ENCODE measurements at places on chromosomes 16 and 17. TPM values are rescaled to one million over a fixed set of nuclear protein-coding genes. Genes with fewer than 3 reads are reported as not detected.

BOLA2 gene
- 10.2 TPM for total RNA-seq

KIF2B gene
- not detected for total RNA-seq

TOM1L1 gene
- 38.2 TPM for total RNA-seq

HOXB13 gene
- not detected for total RNA-seq

WFIKKN1 gene
- 0.33 TPM for total RNA-seq

SLC38A8 gene
- not detected for total RNA-seq

GRCh38 chr16:86680162-86680561 is 101.8 kb downstream of the FOXL1 start:
- H3K4me1 ChIP-seq: no peaks in the 10 kb centered on the region
- peak overlapping the region; percentile 58 for H3K27ac ChIP-seq
- peak; percentile 84 for DNase-seq
- no peak overlapping the region for H3K4me3 ChIP-seq

DNA sequence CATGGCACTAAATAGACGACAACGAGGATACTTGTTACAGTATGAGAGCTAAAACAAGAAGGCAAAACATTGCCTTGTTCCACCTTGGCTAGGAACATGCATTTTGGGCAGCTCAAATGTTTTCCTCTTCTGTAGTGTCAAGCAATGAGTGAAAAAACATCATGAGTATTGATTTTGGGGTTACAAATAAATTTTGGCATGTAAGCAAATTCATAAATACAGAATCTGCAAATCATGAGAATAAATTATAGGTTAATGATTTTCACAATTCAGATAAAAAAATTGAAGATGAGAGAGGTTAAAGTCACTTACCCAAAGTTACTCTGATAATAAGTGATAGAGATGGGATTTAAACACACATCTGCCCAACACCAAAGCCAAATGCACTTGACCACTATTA is 28.4 kb upstream of the NUFIP2 start:
- no peaks in the 10 kb centered on the region for H3K36me3 ChIP-seq
- H3K4me3 ChIP-seq: no peak overlapping the region
- no peak overlapping the region for H3K27ac ChIP-seq
- H3K27me3 ChIP-seq: no peaks in the 10 kb centered on the region

DNA sequence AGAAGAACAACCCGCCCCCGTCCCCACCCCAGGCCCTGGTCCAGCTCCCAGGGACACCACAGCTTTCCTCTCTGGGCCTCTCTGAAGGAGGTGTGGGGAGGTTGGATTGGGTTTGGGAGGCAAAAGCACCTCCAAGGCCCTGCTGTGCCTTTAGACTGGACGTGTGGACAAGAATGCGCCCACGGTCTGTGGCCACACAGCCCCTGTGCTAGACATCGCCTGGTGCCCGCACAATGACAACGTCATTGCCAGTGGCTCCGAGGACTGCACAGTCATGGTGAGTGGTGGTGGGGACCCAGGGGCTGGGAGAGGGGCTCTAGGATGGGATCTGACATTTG is 3.0 kb downstream of the CORO1A start:
- no peaks in the 10 kb centered on the region for H3K4me1 ChIP-seq
- no peak overlapping the region for H3K4me3 ChIP-seq
- no peak for DNase-seq

GRCh38 chr16:3152277-3152990 is 17.6 kb downstream of the ZNF213 start:
- H3K4me3 ChIP-seq: no peak overlapping the region
- H3K36me3 ChIP-seq: no peaks in the 10 kb centered on the region
- H3K27ac ChIP-seq: no peak overlapping the region
- H3K4me1 ChIP-seq: no peaks in the 10 kb centered on the region
- DNase-seq: peak; percentile 94

DNA sequence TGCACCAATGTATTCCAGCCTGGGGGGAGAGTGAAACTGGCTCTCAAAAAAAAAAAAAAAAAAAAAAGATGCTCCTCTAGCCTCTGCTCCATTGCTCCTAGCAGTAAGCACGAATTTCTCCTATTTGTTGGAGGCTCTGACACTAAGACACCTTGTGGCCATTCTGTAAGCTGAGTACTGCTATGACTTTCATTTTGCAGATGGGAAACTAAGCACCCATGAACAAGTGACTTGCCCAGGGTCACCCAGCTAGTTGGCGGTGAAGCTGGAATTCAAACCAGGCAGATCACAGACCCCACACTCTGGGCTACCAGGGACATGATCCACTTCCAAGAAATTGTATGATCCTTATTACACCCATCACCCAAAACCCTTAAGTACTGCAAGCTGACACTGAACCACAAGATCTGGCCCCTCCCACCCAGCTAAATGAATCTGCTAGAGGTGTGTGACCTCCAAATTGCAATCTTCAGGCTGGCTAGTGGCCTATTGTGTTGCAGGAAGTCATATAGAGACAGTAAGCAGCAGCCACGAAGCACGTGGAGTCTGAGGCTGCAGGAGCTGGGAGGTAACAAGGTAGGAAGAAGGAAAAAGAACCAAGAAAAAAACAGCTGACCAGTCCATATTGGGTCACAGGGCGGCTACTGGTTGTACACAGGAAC is 209.4 kb downstream of the XYLT1 start:
- H3K27ac ChIP-seq: no peak overlapping the region
- no peaks in the 10 kb centered on the region for H3K4me1 ChIP-seq
- H3K4me3 ChIP-seq: no peak overlapping the region
- H3K27me3 ChIP-seq: no peaks in the 10 kb centered on the region
- DNase-seq: no peak

DNA sequence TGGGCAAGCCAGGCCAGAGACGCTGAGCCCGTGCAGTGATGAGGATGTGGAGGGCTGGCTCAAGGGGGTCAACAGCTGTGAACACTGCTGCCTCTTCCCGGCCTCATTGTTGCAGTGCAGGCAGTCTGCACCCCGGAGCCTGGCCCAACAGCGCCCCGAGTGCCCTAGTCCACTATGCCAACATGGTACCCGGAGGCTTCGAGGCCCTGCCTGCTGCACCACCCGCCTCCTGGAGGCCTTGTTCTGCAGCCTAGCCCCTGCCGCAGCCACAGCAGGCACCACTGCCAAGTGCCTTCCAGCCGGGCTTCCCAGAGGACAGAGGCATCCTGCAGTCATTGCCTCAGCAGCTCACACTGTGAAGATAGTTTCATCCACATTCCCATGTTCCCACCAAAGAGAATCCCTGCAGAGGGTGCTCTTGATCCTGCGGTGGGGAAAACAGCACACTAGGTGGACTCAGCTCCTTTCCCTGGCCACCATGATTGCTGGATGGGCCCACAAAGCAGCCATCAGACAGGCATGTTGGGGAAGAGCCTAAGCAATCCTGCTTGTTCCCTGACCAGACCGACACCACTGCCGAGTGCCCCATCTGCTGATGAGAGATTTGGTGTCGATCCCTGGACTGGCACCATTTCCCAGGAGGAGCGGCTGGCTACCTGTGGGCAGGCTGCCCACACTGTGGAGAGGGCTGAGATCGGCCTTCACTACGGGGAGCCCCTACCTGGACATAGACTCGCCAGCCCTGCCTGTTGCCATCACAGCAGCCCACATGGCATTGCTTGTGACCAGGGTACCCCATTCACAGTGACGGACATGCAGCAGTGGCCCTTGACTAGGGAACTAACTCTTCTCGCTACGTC is 44.9 kb downstream of the USP22 start:
- H3K4me1 ChIP-seq: no peaks in the 10 kb centered on the region
- H3K27me3 ChIP-seq: no peaks in the 10 kb centered on the region
- H3K27ac ChIP-seq: no peak overlapping the region
- no peak for DNase-seq
- H3K36me3 ChIP-seq: peaks cover 3% of the 10 kb centered on the region

GRCh38 chr17:79924639-79924976 is 85.4 kb upstream of the CBX4 start:
- no peaks in the 10 kb centered on the region for H3K36me3 ChIP-seq
- no peak overlapping the region for H3K4me3 ChIP-seq
- H3K27me3 ChIP-seq: no peaks in the 10 kb centered on the region
- H3K27ac ChIP-seq: no peak overlapping the region

- H3K36me3 ChIP-seq: peaks cover 2% of the 10 kb centered on the region
- peaks cover 3% of the 10 kb centered on the region for H3K4me1 ChIP-seq
- no peaks in the 10 kb centered on the region for H3K27me3 ChIP-seq
These were observed 21.4 kb downstream of the WSB1 start for GRCh38 chr17:27315322-27315721.

- no peak overlapping the region for H3K4me3 ChIP-seq
- H3K27me3 ChIP-seq: no peaks in the 10 kb centered on the region
- no peaks in the 10 kb centered on the region for H3K36me3 ChIP-seq
- no peaks in the 10 kb centered on the region for H3K4me1 ChIP-seq
These were observed 16.5 kb downstream of the ANKRD11 start for GRCh38 chr16:89473791-89474414.

- no peak overlapping the region for H3K27ac ChIP-seq
- H3K36me3 ChIP-seq: peaks cover 4% of the 10 kb centered on the region
- no peak overlapping the region for H3K4me3 ChIP-seq
- DNase-seq: no peak
These were observed 56.1 kb downstream of the ESRP2 start for GRCh38 chr16:68179855-68180254.

- no peak overlapping the region for H3K27ac ChIP-seq
- H3K4me1 ChIP-seq: peaks cover 3% of the 10 kb centered on the region
- H3K27me3 ChIP-seq: no peaks in the 10 kb centered on the region
- H3K4me3 ChIP-seq: no peak overlapping the region
- H3K36me3 ChIP-seq: no peaks in the 10 kb centered on the region
These were observed 1.0 kb upstream of the CKLF start for GRCh38 chr16:66551348-66551759.

DNA sequence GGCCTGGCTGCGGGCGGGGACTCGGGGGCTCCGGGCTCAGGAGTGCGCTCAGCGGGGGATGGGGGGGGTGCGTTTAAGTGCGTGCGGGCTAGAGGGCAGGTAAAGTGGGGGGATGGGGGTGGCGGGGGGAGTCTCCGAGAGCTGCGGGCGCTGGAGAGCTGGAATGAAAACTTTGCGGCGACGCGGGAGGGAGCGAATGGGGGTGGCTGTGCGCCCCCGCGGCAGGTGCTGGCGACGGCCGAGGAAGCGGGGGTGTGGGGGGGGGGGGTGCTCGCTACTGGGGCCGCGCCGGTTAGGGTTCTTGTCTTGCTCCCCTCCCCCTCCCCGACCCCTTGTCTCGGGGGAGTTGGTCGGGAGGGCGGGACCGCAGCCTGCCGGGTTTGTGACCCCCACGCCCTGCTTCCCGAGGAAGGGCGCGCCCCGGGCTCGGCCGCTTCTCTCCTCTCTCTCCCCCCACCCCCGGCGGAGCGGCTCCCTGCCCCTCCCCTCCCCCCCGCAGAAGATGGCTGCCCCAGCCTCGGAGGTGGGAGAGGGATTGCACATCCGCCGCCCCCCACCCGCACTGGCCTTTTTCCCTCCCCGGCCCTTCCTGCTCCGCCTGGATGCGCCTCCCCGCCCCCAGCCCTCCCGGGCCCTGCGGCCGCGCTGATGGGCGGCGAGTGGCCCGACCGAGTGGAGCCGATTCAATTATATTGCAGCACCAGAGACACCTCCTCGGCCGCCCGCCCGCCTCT is 649 bp downstream of the GSE1 start:
- no peaks in the 10 kb centered on the region for H3K27me3 ChIP-seq
- no peaks in the 10 kb centered on the region for H3K36me3 ChIP-seq
- H3K27ac ChIP-seq: no peak overlapping the region
- H3K4me1 ChIP-seq: no peaks in the 10 kb centered on the region

DNA sequence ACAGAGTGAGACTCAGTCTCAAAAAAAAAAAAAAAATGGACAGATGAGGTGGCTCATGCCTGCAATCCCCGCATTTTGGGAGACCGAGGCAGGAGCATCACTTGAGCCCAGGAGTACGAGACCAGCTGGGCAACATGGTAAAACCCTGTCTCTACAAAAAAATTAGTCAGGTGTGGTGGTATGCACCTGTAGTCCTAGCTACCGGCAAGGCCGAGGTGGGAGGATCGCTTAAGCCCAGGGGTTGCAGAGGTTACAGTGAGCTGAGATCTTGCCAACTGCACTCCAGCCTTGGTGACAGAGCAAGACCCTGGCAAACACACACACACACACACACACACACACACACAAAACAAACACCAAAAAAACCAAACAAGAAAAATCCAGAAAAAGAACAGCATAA is 7.7 kb upstream of the ENGASE start:
- H3K4me3 ChIP-seq: no peak overlapping the region
- no peaks in the 10 kb centered on the region for H3K36me3 ChIP-seq
- peak; percentile 27 for DNase-seq
- no peaks in the 10 kb centered on the region for H3K27me3 ChIP-seq
- H3K27ac ChIP-seq: no peak overlapping the region

DNA sequence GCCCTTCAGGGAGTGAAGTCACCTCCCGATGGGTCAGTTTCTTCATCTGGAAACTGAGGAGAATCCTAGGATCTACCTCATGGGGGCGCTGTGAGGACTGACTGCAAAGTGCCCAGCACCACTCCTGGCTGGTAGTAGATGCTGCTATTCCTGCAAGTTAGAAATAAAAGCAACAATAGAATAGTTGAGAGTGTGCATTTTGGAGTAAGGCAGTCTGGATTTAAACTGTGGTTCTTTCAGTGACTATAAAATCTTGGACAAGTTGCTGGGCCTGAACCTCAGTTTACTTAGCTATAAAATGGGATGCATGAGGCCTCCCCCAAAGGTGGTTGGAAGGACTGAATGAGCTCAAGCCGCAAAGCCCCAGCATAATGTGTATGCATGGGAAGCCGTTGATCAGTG is 70.6 kb downstream of the CYB5B start:
- H3K4me1 ChIP-seq: no peaks in the 10 kb centered on the region
- no peak for DNase-seq
- no peak overlapping the region for H3K4me3 ChIP-seq
- no peaks in the 10 kb centered on the region for H3K36me3 ChIP-seq

DNA sequence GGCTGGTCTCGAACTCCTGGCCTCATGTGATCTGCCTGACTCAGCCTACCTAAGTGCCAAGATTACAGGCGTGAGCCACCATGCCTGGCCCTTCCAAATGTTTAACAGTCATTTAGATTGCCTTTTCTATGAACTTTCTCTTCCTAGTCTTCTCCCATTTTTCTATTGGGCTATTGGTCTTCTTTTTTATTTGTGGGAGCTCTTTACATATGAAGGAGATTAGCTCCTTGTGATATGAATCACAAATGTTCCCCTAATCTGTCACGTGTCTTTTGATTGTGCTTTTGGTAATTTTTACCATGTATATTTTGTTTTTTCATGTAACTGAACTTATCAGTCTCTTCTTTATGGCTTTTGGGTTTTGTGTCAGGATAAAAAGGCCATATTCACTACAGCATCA is 11.9 kb downstream of the ADCY7 start:
- H3K36me3 ChIP-seq: no peaks in the 10 kb centered on the region
- H3K27me3 ChIP-seq: no peaks in the 10 kb centered on the region
- no peak overlapping the region for H3K27ac ChIP-seq

- no peaks in the 10 kb centered on the region for H3K27me3 ChIP-seq
- no peak overlapping the region for H3K4me3 ChIP-seq
- no peaks in the 10 kb centered on the region for H3K4me1 ChIP-seq
- no peak overlapping the region for H3K27ac ChIP-seq
These were observed 16.3 kb downstream of the SOX9 start for GRCh38 chr17:72137161-72137560.

Measured in aorta (tissue), 5 donors.